ENCODE measurements at places on chromosomes 6 and 20. TPM values are rescaled to one million over a fixed set of nuclear protein-coding genes. Genes with fewer than 3 reads are reported as not detected.

- DNase-seq, result no peak
Measured at GRCh38 chr20:15146948-15147347, 809.5 kb upstream of the FLRT3 start.

DNA sequence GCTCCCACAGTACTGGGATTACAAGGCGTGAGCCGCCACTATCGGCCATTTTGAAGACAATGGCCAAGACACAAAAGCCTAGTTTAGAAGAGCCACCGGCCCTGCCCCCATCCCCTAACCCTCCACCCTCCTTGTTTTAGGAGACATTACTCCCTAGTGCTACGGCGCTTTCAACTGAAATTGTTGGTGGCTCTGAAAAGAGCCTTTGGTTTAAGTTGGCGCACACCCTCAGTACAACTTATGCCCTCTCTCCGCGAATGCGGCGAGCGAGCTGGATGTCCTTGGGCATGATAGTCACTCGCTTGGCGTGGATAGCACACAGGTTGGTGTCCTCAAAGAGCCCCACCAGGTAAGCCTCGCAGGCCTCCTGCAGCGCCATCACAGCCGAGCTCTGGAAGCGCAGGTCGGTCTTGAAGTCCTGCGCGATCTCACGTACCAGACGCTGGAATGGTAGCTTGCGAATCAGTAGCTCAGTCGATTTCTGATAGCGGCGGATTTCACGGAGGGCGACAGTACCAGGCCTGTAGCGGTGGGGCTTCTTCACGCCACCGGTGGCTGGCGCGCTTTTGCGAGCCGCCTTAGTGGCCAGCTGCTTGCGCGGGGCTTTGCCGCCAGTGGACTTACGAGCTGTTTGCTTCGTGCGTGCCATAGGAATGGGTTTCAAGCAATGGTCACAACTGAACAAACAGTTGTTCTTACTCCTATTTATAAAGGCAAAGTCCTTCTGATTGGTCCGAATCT is 114.9 kb upstream of the BTN3A2 start:
- peak; percentile 94 for DNase-seq

GRCh38 chr6:138797806-138798446 is 2.0 kb downstream of the ECT2L start:
- no peak for DNase-seq

GRCh38 chr6:149032599-149033405 is 284.7 kb upstream of the TAB2 start:
- peak; percentile 97 for DNase-seq

DNA sequence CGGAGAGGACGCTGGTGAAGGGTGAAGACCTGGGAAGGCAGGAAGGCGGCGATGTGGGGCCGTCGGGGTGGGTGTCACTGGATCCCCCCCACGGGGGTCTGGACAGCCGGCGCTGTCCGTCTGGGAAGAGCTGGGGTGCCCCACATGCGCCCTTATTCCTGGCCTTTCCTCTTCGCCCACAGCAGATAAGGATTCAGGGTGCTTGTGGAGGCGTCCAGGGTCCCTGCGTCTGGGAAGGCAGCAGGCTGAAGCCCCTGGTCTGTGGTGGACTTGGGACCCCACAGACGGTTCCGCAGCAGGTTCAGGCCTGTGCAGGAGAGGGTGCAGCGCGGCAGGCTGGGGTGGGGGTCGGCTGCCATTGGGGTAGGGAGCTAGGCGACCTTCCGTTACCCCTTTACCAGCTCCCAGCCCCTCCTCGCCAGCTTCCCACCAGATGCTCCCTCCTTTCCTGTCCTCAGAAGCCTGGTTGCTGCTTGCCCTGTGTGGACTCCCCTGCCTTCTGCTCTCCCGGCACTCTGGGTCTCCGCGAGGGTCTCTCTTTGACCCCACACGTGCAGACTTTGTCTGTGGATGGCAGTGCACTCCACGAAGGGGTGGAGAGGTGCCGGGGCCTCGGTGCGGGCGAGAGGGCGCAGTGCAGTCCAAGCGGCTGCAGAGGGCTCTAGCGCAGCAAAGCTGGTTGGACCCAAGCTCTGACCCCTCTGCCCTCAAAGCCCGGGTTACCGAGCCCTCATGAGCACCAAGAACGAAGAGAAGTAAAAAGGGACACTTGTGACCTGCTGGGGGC is 2.1 kb upstream of the GATA5 start:
- no peak for DNase-seq

GRCh38 chr6:150176152-150176551 is 33.3 kb downstream of the PPP1R14C start:
- DNase-seq, result no peak

DNA sequence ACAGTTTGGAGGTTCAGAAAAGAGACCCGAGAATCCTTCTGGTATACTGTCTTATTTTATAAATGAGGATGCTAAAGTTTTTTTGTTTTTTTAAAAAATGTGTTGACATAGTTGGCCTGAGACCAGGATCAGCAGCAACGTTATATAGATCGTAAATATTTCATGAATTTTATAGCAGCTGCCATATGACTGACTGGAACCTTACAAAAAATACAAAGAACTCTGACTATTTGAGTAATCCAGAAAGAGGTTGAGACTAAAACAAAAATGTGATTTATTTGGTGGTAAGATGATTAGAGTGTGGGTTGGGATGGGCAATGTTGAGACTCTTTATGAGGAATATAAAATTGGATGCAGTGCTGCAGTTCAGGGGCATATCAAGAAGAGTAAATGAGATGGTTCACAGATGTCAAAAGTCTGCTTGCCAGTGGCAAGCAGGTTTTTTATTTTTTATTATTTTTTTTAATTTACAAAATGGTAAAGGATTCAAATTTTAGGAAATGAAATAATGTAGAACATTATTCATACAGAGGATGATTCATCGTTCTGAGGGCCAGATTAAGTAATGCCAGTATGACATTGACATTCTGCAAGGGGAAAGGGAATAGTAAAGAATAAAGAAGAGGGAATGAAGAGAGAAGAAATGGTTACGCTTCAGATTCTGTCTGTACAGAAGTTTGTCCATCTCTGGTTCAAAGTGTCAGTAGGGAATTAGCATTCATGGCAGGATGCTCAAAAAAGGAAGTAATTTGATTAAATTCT is 58.5 kb downstream of the SCAF8 start:
- DNase-seq, result no peak

GRCh38 chr6:45706319-45706718 is 309.3 kb downstream of the CLIC5 start:
- no peak for DNase-seq

- peak; percentile 53 for DNase-seq
Measured at GRCh38 chr6:28802417-28803336, 121.1 kb downstream of the TRIM27 start.

- peak; percentile 43 for DNase-seq
Measured at GRCh38 chr6:3162067-3162497, 4.7 kb upstream of the TUBB2A start.

DNA sequence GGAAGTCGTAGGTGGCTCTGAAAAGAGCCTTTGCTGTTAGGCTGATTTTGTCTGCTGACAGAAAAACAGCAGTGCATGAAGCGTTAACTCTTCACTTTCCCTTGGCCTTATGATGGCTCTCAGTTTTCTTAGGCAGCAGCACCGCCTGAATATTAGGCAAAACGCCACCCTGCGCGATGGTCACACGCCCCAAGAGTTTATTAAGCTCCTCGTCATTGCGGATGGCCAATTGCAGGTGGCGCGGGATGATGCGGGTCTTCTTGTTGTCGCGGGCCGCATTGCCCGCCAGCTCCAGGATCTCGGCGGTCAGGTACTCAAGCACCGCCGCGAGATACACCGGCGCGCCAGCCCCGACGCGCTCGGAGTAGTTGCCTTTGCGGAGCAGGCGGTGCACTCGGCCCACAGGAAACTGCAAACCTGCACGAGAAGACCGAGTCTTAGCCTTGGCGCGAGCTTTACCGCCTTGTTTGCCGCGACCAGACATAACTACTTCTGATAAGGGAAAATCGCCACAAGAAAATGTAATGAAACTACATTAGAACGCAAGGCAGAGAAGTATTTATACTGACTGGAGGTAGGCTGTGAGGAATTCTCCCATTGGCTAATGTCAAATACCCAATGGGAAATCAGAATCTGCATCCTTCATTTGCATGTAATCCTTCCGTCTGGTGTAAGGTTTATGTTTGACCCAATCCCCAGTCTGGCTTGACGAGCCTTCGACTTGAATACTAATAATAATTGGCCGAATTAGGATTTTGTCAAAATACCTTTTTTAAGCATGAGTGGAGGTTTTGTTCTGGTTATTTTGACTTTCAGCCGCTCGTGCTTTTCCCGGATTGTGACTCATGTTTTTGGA is 53.9 kb upstream of the HFE start:
- peak; percentile 99 for DNase-seq

DNA sequence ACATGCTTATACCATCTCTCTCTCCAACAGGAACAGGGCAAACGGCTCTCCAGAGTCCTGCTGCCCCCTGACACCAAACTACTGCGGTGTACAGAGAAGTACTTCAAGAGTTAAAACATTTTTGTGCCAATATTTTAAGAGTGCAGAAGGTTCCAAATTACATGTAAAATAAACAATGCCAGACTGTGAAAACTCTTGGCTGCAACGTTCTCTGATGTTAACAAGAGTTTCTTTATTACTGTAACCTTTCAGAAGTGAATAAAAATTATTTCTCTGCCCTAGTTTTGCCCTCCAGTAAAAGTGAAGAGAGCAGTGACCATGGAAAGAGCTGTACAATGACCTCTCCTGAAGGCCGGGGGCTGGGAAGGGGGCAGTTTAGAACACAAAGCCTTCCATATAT is 41.4 kb upstream of the FAM83C start:
- no peak for DNase-seq

DNA sequence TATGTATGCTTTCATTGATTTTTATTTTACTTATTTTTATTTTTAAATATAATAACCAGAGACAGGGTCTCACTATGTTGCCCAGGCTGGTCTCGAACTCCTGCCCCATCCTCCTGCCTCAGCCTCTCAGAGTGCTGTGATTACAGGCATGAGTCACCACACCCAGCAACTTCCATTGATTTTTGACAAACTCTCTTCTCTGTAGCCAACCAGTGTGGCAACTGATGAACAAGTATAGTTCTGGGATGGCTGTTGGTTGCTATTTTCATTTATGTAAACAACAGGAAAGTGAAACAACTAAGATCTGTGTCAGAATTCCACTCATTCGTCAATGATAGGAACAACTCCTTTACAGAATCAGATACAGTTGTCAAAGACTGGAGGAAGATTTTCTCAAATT is 356.7 kb upstream of the JARID2 start:
- DNase-seq, result peak; percentile 68

GRCh38 chr6:18053078-18053477 is 65.6 kb upstream of the KIF13A start:
- peak; percentile 53 for DNase-seq

DNA sequence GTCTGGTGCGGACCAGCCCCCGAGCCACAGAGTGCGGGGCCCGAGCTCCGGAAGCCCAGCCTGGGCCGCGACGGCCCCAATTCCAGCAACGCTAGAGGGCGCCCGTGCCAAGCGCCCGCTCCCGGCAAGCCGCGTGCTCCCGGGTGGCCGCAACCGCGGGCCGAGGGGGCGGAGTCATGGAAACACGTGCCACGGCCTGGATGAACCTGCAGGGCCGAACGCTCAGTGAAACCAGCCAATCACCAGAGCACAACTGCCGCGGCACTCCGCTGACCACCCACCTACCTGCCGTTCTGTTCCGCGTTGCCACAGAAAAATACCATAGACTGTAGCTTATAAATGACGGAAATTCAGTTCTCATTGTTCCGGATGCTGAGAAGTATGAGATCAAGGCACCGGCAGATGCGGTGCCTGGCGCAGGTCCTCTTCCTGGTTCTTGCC is 85.7 kb upstream of the FOXC1 start:
- no peak for DNase-seq

- DNase-seq, result no peak
Measured at GRCh38 chr20:25160897-25161296, 34.6 kb upstream of the ENTPD6 start.

GRCh38 chr20:38290829-38291814 is 12.8 kb upstream of the BPI start:
- DNase-seq, result peak; percentile 98

DNA sequence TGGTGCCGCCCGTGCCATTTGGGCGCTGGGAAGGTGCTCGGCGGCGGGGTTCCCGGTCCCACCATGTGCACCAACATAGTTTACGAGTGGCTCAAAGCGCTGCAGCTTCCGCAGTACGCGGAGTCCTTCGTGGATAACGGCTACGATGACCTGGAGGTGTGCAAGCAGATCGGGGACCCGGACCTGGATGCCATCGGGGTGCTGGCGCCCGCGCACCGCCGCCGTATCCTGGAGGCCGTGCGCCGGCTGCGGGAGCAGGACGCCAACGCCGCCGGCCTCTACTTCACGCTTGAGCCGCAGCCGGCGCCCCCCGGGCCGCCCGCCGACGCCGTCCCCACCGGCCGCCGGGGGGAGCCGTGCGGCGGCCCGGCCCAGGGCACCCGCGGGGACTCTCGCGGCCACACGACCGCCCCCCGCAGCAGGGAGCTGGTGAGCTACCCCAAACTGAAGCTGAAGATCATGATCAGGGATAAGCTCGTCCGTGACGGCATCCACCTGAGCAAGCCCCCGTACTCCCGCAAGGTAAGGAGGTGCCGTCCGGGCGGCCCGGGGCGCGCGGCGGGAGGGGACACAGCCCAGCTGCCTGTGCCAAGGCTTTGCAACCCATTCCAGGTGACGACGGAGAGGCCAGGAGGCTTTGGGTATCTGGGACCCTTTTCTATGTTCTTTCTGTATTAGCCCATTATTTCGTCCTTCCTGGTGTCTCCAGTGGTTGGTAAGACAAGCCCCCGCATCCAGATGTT is 547 bp downstream of the SAMD5 start:
- DNase-seq, result no peak

- no peak for DNase-seq
Measured at GRCh38 chr6:151808371-151809241, 1.1 kb downstream of the ESR1 start.

DNA sequence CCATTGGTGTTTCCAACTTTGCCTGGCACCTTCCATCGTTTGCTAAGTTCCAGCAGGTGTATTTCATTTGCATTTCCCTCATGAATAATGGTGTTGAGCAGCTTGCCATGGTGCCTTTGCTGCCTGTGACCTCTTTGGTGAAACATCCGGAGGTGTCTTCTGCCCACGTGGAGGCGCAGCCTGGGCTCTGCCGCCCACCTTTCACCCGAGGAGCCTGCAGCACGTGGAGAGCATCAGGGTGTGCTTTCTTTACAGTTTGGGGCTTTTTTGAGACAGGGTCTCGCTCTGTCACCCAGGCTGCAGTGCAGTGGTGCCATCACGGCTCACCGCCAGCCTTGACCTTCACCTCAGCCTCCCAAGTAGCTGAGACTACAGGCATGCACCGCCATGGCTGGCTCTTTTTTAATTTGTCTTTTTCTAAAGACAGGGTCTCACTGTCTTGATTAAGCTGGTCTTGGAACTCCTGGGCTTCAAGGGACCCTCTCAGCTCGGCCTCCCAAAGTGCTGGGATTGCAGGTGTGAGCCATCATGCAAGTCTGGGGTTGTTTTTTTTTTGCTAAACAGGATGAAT is 3.0 kb upstream of the ADRM1 start:
- DNase-seq, result no peak

DNA sequence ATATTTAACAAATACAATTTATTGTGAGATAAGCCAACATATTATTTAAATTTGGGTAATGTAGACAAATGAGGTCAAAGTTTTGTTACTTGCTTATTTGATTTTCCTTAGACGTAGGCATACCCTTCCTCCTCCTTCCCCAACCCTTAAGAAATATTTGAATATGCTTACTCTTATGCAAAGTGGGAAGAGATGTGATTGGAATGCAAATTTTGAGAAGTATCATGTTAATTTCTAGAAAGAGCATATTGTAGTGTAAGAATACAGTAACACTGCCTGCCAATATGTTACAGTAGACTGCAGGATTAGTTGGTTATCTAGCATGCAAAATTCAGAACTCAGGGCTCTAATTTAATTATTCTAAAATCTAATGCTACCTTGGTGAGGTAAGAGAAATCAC is 32.9 kb downstream of the CRISP1 start:
- DNase-seq, result no peak

The CLVS2 gene
- not detected for total RNA-seq

The MOCS1 gene
- 10.6 TPM for total RNA-seq

The RBPJL gene
- total RNA-seq, result not detected

The LY6G6F gene
- not detected for total RNA-seq
